Activated naive CD8-positive, alpha-beta T cell treated with anti-CD3 and anti-CD28 coated beads, Interleukin-2, amount 10 ng/mL, durations not matched to agents 7 days and 5 days (primary cell): ENCODE measurements at places on chromosomes 6 and 20.

DNA sequence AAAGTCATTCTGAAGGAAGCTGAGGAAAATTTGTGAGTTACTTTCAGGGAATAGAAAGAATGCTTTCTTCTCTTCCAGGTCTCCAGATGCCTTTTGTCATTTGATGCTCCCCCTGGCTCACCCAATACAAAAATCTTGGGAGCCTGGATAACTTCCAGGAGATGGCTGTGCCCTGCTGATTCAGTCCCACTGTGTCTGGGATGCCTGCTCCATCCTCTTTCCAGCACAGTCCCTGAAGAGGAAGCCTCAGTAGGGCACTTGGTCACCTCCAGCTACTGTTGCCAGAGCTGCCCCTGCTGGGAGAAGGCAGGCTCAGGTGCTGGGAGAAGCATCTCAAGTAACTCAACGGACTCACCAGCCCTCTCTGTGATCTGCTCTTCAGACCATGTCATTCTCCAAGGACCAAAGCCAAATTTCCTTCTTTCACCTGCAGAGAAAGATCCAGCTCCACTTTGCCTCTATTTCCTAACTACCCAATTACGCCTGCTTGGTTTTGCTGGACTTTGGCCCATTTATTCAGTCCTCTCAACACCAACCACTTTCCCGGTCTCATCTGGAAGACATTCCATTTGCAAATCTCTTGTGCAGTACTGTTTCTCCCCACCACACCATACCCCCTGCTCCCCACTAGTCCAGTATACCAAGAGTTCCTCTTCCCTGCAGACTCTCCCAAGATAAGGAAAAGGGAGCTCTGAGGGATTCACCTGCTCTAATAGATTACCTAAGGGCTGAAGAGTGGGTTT is 53.3 kb downstream of the SLC23A2 start:
- DNase-seq = no peak
- peaks cover 15% of the 10 kb centered on the region for H3K36me3 ChIP-seq
- H3K4me1 ChIP-seq = peaks cover 16% of the 10 kb centered on the region
- no peak overlapping the region for H3K27ac ChIP-seq
- H3K4me3 ChIP-seq = no peak overlapping the region

DNA sequence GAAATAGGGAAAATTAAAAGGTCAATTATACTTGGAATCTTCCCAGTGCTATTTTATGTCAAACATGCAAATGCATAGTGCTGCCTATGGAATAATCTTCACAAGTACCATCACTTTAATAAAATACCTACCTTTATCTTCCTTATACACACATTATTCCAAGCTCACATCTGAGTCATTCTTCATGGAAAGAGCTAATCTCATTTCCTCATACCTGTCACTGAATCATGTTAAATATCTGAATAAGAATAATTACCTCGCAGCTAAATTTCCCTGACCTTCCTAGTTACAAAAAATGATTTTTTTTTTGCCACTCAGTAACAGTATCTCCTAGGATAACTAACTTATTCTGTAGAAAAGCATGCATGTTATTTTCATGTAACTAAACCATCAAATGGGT is 661.4 kb upstream of the HS3ST5 start:
- H3K4me1 ChIP-seq = no peaks in the 10 kb centered on the region
- H3K36me3 ChIP-seq = no peaks in the 10 kb centered on the region
- H3K27ac ChIP-seq = no peak overlapping the region
- H3K4me3 ChIP-seq = no peak overlapping the region
- H3K27me3 ChIP-seq = no peaks in the 10 kb centered on the region

- H3K4me3 ChIP-seq = no peak overlapping the region
- H3K27me3 ChIP-seq = peaks cover 48% of the 10 kb centered on the region
- no peaks in the 10 kb centered on the region for H3K36me3 ChIP-seq
- peaks cover 3% of the 10 kb centered on the region for H3K4me1 ChIP-seq
- no peak overlapping the region for H3K27ac ChIP-seq
Measured at GRCh38 chr20:17912916-17913315, 55.7 kb downstream of the SNX5 start.

GRCh38 chr20:20929341-20929740 is 176.8 kb downstream of the LINC00237 start:
- H3K4me3 ChIP-seq = no peak overlapping the region

- no peak overlapping the region for H3K27ac ChIP-seq
- peak; percentile 63 for DNase-seq
- H3K27me3 ChIP-seq = peaks cover 3% of the 10 kb centered on the region
- no peaks in the 10 kb centered on the region for H3K4me1 ChIP-seq
- no peak overlapping the region for H3K4me3 ChIP-seq
Measured at GRCh38 chr20:760751-761417, 7.4 kb downstream of the SLC52A3 start.

DNA sequence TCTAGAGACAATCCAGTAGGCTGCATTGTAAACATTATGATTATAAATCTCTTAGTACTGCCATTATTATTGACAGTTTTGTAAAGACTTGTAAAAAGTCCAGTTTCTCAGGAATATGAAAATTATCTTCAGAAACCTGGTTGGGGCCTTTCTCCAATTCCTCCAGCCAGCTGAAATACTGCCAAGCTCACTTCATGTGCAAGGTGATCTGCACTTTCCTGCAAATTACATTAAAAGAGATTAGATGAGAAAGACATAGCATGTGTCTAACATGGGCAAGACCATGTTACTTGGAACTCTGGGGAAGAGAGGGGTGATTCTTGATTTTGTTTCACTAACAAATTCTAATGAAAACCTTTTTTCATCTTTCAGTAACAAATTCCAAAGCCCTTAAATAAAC is 24.0 kb downstream of the PGM3 start:
- no peak overlapping the region for H3K27ac ChIP-seq
- no peaks in the 10 kb centered on the region for H3K27me3 ChIP-seq
- peaks cover 19% of the 10 kb centered on the region for H3K36me3 ChIP-seq
- DNase-seq = no peak

DNA sequence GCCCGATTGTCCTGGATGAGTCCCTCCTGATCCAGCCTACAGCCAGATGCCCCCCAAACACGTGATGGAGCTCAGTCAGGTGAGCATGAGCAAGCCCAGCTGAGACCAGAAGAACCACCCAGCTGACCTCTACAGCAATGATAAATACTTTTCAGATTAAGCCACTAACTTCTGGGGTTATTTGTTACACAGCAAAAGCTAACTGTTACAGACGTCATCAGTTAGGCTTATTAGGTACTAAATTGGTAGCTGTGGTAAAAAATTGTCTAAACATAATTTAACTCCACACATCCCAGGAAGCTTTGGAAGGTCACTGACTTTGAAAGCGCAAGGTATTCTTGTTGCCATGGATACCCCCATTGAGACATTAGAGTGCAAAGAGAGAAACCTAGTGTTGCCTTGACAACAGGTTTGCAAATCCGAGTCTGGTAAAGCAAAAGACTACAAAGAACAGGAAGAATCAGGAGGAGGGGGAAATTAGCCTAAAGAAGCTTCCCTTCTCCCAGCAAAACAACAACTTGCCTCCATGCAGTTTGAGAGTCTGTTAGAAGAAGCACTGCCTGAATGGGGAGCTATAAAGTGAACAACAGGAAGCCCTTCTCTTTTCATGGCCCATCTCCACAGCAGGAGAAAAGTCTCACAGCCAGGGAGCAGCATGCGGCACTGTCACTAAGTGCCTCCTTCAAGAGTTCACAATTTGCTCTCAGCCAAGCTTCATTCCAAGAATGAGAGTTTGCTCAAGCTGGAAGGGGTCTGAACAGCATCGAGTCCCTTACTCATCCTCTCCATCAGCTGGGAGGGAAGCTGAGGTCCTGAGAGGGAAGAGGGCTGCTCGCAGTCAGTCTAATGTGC is 41.7 kb upstream of the ZNF831 start:
- peak overlapping the region; percentile 74 for H3K4me3 ChIP-seq
- H3K36me3 ChIP-seq = peaks cover 3% of the 10 kb centered on the region
- DNase-seq = peak; percentile 35
- H3K4me1 ChIP-seq = peaks cover 51% of the 10 kb centered on the region
- H3K27ac ChIP-seq = peak overlapping the region; percentile 90

DNA sequence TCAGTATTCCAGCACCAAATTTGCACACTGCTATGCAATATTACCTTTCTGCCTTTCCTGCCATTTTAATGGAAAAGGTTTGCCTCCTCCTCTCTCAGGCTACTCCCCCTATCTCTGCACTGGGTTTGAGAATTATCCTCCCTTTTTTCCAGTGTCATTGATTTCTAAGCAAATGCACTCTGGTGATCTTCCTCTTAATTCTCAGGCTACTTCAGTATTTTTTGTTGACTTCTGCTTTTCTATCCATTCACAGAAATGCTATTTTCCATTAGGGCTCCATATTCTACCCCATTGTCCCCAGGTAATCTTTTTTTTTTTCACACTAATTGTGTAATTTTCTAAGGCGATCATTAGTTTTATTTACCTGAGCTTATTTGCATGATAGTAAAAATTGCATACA is 144.0 kb downstream of the GJA1 start:
- DNase-seq = no peak
- no peaks in the 10 kb centered on the region for H3K36me3 ChIP-seq
- no peaks in the 10 kb centered on the region for H3K4me1 ChIP-seq
- no peaks in the 10 kb centered on the region for H3K27me3 ChIP-seq
- no peak overlapping the region for H3K27ac ChIP-seq
- no peak overlapping the region for H3K4me3 ChIP-seq

- no peak overlapping the region for H3K27ac ChIP-seq
- H3K27me3 ChIP-seq = peaks cover 3% of the 10 kb centered on the region
- DNase-seq = no peak
- H3K4me1 ChIP-seq = no peaks in the 10 kb centered on the region
- H3K36me3 ChIP-seq = no peaks in the 10 kb centered on the region
Measured at GRCh38 chr6:148265054-148265453, 77.6 kb upstream of the SASH1 start.

- no peak for DNase-seq
- no peaks in the 10 kb centered on the region for H3K27me3 ChIP-seq
- peaks cover 55% of the 10 kb centered on the region for H3K4me1 ChIP-seq
Measured at GRCh38 chr20:41068806-41069205, 40.2 kb downstream of the TOP1 start.

GRCh38 chr6:43639984-43640800 is 4.6 kb downstream of the MAD2L1BP start:
- H3K4me3 ChIP-seq = no peak overlapping the region
- H3K36me3 ChIP-seq = peaks cover 29% of the 10 kb centered on the region
- H3K27ac ChIP-seq = no peak overlapping the region
- H3K4me1 ChIP-seq = peaks cover 40% of the 10 kb centered on the region

DNA sequence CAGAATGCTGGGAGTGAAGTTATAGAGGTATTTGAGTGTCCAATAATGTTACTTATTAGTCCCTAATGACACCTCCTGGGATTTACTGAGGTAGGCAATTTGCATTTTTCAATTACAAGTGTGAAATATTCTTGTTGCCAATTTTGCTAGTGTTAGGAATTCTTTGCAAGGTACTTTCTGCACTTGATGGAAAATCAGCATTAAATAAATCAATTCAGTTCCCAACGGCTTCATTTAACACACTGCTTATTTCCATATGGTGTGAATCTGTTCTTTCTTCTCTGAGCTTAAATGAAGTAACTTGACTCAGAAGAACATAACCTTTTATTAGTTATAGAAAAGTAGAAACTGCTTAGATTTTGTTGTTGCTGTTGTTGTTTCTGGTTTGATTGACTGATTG is 21.2 kb downstream of the CCN2 start:
- H3K27me3 ChIP-seq = peaks cover 12% of the 10 kb centered on the region
- no peak overlapping the region for H3K27ac ChIP-seq
- no peaks in the 10 kb centered on the region for H3K4me1 ChIP-seq
- no peak overlapping the region for H3K4me3 ChIP-seq

GRCh38 chr6:132768051-132768517 is 10.4 kb upstream of the VNN2 start:
- no peaks in the 10 kb centered on the region for H3K27me3 ChIP-seq
- no peak overlapping the region for H3K27ac ChIP-seq

GRCh38 chr20:34420146-34420545 is 57.1 kb downstream of the ITCH start:
- no peak overlapping the region for H3K27ac ChIP-seq
- peaks cover 33% of the 10 kb centered on the region for H3K36me3 ChIP-seq
- peaks cover 11% of the 10 kb centered on the region for H3K4me1 ChIP-seq
- no peaks in the 10 kb centered on the region for H3K27me3 ChIP-seq

- no peak overlapping the region for H3K27ac ChIP-seq
- peaks cover 5% of the 10 kb centered on the region for H3K4me1 ChIP-seq
- H3K27me3 ChIP-seq = peaks cover 14% of the 10 kb centered on the region
- DNase-seq = no peak
Measured at GRCh38 chr6:142300758-142301650, 803 bp upstream of the ADGRG6 start.
